Astrocyte (in vitro differentiated cells and primary cell): ENCODE measurements at places on chromosomes 1 and 21.
A peak's percentile ranks its signal among the peaks of the same experiment; 100 is the strongest.

DNA sequence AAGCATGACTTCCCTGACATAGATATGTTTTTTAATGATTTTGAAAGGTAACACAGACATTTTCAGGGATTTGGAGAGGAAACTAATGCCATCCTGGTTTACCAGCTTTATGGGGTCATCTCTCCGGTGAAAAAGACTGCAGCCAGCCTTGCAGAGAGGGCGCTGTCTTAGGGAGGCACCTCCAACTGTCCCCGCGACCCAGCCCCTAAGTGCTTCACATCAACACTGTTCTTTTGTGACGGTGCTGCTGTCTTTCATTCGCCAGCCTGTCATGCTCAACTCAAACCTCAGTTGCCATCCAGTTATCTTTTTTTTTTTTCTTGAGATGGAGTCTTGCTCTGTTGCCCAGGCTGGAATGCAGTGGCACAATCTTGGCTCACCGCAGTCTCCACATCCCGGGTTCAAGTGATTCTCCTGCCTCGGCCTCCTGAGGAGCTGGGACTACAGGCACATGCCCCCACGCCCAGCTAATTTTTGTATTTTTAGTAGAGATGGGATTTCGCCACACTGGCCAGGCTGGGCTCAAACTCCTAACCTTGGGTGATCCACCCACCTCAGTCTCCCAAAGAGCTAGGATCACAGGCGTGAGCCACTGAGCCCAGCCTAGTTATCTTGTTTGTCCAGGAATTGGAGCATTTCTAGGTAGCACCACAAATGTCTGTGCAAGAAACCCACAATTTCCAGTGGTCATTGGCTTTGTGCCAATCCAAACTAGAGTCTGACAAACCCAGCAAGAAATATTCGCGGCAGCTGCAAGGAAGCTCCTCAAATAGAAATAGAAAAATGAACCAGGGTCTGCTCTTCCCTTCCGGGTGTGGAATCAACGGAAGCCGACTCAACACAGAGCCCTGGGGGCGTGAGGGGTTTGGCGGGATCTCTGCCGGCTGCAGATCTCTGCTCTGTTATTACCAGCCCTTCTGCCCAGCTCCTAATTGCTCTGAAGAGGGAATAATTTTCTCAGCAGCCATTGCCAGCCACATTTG, 24.2 kb downstream of the PDE9A start:
- DNase-seq = peak; percentile 87

DNA sequence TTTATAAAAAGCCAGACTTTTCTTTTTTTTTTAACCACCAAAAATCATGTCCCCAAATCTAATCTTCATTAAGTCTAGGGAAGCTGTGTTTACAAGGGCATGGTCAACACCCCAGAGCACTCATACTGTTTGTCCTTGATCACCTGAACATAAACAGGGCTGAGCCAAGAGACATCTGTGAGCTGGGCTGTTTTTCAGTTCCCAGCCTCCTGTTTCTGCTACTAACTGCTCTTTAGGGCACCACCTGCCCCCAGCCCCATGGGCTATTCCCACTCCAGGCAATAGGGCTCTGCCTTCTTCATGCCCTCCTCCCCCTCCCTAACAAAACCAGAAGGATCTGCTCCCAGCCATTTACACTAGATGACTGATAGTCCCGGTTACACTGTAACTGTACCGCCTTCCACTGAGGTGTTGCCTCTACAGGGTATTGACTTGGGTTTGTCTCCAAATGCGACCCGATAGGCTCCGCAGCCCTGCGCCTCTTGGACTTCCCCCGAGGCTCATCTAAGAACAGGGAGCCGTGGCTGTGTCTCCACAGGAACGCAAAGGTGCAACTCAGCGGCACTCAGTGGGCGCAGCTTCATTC, 11.7 kb upstream of the SLC26A9 start:
- no peak for DNase-seq

- no peak for DNase-seq
Observed at GRCh38 chr1:167206166-167206835, 14.4 kb upstream of the POU2F1 start.

- peak; percentile 20 for DNase-seq
Observed at GRCh38 chr1:209190591-209191261, 392.8 kb upstream of the CAMK1G start.
